ENCODE measurements at places on chromosomes 16 and 17. TPM values are rescaled to one million over a fixed set of nuclear protein-coding genes. Genes with fewer than 3 reads are reported as not detected.

The ZP2 gene
- not detected for total RNA-seq

The SEC14L5 gene
- 0.24 TPM for total RNA-seq

GRCh38 chr16:35149550-35149949, 1690.1 kb downstream of the TP53TG3F start:
- no peak for ATAC-seq

GRCh38 chr16:51573191-51573590, 422.1 kb upstream of the SALL1 start:
- no peak for ATAC-seq

DNA sequence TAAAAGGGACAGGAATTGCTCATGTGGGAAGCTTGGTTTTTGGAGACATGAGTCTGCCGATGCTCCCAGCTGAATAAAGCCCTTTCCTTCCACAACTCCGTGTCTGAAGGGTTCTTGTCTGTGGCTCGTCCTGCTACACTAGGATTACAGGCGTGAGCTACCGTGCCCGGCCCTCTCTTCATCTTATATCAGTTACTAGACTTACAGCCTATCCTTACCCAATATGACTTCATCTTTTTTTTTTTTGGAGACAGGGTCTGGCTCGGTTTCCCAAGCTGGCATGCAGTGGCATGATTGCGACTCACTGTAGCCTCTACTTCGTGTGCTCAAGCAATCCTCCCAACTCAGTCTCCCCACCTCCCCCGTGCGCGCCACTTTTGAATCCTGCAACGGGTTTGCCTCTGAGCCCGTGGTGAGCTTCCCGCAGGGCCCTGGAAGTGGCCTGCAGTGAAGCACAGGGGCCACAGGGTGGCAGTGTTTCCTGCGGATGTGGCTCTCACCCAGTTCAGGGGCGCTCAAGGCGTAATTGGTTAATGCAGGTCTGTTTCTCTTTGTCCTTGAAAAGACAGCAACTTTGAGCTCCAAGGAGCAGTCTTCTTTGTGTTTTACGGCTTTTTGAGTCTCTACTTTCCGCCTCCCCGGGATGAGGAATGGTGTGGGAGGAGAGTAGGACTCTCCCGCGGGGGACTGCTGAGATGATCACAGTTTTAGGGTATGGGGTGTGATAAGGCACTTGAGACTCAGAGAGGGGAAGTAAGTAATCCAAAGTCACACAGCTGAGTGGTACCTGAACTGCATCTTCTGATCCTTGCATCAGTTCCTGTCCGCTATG, 22.7 kb upstream of the GPRC5B start:
- ATAC-seq = peak; percentile 95

GRCh38 chr17:75589012-75589918, 1.7 kb downstream of the MYO15B start:
- peak; percentile 88 for ATAC-seq

DNA sequence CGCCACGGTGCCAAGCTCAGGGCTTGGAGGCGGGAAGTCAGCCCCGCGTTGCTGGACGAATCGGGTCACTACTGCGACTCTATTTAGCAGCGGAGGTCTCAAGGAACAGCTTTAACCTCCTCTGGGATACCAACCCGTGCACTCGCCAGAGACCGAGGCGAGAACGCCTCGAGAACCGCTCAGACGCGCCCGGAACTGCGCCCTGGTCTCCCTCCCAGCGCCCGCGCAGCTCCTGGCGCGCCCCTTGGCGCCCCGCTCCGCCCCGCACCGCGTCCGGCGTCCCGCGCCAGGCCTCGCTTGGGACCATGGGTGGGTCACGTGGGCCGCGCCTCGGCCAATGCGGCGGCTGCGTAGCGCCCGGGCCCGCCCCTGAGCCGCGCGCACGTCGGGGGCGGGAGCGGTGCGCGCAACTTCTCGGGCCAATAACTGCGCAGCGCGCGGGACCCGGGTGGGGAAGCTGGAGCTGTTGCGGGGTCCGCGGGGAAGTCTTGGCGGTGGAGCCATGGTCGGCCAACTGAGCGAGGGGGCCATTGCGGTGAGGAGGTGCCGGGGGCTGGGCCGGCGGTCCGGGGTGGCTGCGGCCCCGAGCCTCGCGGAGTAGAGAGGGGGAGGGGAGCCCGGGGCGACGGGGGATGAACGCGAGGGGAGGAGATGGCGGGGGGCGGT, at the start of the genes RPA1 and SMYD4:
Gene RPA1 (plus strand): TSS at position 414 of the 666 bp plus-strand sequence. CDS start 89 bp downstream, at position 503.
Gene SMYD4 (minus strand): TSS at position 311 of the 666 bp plus-strand sequence. CDS start 1,908 bp downstream, outside the sequence.
- ATAC-seq = peak; percentile 98

Data from motor neuron (in vitro differentiated cells).